NCI-H1048 (cell line): ENCODE measurements at places on chromosomes 16 and 17.

DNA sequence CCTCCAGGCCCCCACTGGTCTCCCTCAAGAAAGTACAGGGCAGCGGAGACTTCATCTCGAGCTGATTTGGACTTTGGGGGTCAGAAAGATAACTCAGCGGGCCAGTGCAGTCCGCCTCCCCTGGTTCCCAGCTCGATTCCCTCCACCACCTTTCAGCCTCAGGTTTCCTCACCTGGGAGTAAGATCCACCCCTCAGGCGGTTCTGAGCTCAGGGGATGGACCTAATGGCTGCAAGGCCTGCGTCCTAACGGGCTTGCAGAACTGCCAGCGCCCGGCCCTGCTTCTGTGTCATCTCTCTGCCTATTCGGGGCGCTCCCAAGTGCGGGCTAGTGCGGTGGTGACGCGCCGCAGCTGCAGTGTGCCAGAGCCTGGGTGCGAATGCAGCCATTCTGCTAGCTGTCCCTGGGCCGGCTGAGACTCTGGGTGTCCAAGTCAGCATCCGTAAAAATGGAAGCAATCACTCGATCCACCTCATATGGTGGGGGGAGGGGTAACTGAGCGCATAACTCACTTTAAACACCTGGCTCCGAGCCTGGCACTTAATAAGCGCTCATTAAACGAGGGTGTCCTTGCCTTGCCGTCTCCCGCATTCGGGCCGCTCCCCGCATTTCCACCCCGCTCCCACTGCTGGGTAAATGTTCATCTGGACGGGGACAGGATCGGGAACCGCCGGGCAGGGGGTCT is 129.6 kb upstream of the LHX1 start:
- DNase-seq: no peak

- DNase-seq: no peak
Measured at GRCh38 chr17:80539022-80539641, 5.5 kb upstream of the RPTOR start.

DNA sequence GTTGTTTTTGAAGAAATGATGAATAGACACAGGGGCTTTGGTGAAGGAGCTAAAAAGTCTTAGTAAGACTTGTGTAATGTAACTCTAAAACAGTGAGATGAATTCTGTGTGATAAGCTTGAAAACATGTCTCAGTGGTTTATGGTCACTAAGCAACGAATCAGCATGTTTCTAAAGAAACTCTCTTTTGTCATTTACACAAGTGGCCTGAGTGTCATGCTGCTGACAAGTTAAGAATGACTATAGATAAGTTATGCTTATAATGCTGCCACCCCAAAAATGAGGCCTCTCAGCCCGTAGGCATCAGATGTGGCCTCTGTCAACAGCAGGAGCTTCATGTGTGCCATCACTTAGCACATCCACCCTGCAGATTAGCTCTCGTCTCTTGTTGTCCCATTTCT is 8.7 kb downstream of the COX10 start:
- DNase-seq: no peak

GRCh38 chr16:61926766-61927165 is 109.5 kb downstream of the CDH8 start:
- DNase-seq: no peak

DNA sequence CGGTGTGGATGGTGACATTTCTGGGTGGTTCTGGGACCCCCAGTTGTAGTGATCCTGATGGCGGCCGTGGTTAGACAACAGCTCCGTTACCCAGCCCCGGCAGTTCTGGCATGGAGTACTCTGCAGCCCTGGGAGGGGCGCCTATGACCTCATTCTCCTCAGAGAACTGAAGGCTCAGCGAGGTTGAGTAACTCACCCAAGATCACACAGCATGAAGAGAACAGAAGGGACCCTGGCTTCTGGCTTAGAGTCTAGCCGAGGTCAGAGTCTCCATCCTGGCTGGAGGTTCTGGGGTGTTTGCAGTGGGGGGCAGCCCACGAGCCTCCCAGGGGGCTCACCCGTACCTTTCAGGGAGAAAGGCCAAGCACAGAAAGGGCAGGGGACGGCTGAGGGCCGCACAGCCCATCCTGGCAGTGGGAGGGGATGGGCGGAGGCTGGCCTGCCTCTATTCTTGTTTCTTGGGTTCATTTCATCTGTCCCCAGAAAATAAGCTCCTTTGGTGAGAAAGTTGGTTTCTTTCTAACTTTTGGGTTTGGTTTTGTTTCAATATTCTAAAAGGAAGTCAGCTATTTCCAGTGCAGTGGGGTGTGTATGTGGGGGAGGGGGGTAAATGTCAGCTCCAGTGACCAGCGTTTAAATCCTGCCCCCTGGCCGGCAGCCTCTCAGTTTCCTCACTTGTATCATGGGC is 13.2 kb downstream of the ZFPM1 start:
- no peak for DNase-seq

DNA sequence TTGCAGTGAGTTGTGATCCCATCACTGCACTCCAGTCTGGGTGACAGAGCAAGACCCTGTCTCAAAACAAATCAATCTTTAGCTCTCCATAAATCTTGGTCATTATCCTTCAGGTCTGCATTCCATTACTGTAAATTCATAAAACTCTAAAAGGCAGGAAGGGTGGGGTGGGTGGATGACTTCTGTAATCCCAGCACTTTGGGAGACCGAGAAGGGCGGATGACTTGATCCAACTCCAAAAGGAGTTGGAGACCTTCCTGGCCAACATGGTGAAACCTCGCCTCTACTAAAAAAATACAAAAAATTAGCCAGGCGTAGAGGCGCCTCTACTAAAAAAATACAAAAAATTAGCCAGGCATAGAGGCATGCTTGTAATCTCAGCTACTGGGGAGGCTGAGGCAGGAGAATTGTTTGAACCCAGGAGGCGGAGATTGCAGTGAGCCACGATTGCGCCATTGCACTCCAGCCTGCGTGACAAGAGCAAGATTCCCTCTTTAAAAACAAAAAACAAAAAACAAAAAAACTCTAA is 2.2 kb upstream of the UBE2Z start:
- no peak for DNase-seq

DNA sequence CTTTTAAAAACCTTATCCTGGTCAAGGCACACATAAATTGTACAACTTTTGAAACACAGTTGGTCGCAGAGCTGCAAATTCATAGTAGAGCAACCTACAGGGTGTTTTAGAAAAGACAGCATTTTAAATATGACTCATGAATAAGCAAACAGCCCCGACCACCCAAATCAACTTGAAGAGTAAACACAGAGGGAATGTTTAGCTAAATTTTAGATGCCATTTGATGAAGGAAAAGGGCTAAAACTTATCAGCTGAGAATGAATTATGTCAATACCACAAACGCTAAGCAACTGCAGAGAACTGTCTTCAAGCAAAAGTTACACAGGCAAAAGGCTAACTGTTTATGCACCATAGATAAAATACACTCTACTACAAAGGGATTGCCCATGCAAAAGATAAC is 427.5 kb upstream of the PSMD7 start:
- DNase-seq: no peak

DNA sequence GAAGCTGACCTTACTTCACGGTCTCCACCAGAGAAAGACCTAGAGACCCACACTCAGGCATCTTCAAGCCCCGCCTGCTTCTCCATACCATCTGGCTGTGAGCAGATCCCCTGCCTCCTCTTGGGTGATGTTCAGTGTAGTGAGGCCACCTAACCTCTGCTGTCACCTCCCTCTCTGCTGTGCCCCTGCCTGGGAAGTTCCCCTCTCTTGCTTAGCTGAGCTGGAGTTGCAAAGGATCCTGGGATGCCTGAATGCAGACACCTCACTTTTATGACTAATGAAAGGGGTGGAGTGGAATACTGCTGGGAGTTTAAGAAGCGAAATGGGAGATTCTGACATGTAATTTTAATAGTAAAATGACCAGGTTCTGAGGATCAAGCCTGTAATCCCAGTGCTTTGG is 5.8 kb downstream of the IRX3 start:
- no peak for DNase-seq

GRCh38 chr17:41705271-41705991 is 6.7 kb upstream of the GAST start:
- no peak for DNase-seq

DNA sequence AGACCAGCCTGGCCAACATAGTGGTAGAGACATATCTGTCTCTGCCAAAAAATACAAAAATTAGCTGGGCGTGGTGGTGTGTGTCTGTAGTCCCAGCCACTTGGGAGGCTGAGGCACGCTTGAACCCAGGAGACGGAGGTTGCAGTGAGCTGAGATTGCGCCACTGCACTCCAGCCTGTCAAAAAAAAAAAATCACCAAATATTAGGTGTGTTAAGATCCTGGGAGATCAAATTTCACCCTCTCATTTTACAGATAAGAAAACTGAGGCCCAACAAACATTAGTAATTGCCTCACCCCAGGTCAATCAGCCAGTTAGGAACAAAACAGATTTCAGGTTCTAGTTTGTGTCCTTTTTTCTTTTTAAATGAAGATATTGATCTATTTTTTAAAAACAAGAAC is 116.7 kb downstream of the MSI2 start:
- DNase-seq: no peak

- no peak for DNase-seq
Measured at GRCh38 chr17:43445009-43445589, 38.7 kb upstream of the DHX8 start.

DNA sequence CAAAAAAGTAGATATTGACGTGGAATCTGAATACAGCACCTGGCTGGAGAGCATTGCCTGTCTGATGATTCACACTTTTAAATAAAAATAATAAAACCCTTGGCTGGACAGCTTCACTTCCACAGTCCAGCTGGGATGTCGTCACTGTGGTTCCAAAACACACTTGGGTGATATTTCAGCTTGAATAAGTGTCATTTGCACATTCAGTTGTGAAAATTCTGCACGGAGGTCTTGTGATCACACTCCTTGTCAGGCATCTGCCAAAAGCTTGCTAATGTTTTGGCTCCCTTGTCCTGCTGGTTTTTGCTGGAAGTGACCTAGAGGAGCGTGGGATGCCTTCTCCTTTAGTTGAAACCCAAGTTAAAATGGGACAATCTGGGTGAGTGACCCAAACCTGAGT is 60.7 kb downstream of the PCTP start:
- DNase-seq: no peak

DNA sequence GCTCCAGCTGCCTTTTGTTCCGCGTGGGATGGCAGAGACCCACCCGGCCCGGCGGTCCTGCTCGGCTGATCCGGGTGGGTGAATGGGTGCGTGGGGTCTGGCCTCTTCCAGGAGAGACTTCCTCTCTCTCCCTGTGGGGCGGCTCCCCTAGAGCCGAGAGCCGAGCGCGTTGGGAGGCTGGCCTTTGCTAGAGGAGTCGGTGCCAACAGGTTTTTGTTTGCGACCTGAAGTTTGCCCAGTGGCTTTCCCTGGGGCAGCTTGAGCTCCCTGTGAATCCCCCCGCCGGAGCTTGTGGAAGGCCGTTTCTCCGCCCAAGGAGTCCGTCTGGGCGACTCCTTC is 970 bp downstream of the EPN2 start:
- DNase-seq: no peak

- DNase-seq: no peak
Measured at GRCh38 chr16:4664538-4665418, 28.6 kb upstream of the NUDT16L1 start.

DNA sequence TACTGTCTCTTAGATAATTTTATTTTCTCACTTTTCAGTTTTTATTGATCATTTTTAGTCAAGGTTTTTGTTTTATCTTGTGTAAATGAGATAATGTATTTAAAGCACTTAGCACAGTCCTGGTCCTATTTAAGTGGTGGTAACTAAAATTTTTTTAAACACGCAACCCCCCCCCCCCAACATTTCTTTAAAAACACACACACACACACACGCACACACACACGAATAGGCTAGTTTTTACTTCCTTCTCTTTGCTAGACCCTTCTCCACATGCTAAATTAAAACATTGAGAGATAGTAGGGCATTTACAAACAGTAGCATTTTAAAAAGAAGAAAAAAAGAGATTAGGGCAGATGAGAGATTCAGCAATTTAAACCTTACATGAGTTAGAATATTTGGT is 5.0 kb downstream of the NFATC3 start:
- DNase-seq: no peak

- no peak for DNase-seq
Measured at GRCh38 chr17:61368049-61368831, 31.4 kb upstream of the TBX2 start.

- no peak for DNase-seq
Measured at GRCh38 chr16:73161977-73162376, 114.0 kb upstream of the ZFHX3 start.

- DNase-seq: no peak
Measured at GRCh38 chr16:81731649-81732048, 47.4 kb upstream of the PLCG2 start.

GRCh38 chr16:48864055-48864454 is 254.1 kb upstream of the N4BP1 start:
- no peak for DNase-seq

- no peak for DNase-seq
Measured at GRCh38 chr17:41451154-41451728, 10.5 kb upstream of the KRT38 start.

GRCh38 chr16:69823831-69824563 is 61.9 kb downstream of the WWP2 start:
- DNase-seq: no peak

GRCh38 chr17:10797476-10798328 is 6.2 kb downstream of the TMEM238L start:
- no peak for DNase-seq

DNA sequence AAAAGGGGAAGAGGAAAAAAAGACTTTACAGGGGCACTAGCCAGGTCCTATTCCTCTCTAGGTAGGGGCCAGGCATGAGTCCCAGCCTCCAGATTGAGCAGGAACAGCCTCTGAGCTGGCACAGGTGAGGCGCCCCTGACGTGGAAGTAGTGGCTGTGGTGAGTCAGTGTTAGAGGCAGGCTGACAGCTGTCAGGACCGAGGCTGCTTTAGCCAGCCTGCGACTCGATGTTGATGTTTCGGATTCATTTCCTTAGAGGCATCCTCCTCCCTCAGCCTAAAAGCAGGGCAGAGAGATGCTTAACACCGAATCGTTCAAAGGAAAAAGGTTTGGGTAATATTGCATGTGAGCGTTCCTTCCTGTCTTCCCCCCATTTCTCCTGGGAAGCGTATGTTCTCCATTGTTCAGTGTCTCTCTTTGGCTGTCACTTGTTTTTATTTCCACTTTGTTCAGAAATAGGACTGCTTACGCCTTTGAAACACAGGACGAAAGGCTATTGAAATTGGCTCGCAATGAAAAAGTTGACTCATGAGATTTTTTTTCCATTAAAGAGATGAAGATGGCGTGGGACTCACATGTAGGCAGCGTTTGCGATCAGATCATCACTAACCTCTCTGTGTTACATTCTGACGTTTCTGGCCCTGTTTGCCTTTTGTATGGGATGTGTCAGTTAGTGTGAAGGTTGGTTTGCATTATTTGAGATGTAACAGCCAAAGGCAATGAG is 1.3 kb downstream of the KIAA0513 start:
- no peak for DNase-seq

DNA sequence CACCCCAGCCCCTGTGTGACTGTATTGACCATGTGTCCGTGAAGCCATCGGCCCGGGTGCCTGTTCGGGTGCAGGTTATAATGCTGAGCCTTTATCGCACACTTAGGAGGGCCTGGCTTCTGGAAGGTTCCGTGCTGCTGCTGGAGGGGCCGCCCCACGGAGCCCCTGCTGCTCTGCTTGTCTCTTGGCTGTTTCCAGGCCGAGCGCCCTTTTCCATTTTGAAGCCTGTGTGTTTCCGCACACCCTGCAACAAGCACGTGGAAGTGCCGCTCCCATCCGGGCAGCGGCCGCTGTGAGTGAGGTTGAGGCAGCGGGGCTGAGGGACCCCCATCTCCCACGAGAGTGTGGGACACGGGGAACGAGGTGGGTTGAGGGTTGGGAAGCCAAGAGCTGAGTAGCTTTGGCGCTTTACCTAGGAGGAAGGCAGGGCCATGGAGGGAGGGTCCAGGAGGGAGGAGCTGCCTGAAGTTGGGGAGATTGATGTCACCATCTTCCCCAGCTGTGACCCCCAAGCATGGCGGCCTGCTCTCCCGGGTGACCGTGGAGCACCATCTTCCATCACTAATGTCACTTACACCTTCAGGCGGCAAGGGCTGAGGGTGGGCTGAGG is 200.1 kb upstream of the GSE1 start:
- DNase-seq: no peak
